Central memory CD4-positive, alpha-beta T cell (primary cell): ENCODE measurements at places on chromosomes 12 and 14.

DNA sequence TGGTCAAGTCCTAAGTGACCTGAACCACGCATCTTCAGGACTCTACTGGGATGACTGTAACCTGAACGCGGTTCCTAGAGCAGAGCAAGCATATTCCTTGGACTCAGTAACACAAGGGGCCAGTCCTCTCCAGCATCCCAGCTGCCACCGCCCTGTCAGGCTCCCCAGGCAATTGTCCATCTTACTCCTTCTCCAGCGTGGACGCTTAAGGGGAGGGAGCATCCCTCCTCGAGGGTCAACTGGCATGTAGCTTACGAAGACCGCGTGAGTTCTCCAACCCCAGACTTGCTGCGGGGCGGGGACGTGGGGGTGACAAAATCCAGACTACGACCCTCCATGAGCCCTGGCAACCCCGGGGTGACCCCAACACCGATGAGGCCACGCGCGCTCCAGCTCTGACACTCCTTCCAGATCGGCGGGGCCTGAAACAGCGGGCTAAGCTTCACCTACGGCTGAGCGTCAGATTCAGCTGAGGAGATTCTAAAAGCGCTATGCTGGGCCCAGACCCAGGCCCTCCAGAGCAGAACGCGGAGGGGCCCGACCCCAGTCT lies 846 bp upstream of the MTHFD1 start:
- no peak for DNase-seq

- DNase-seq, result no peak
These were observed 69.0 kb downstream of the PPM1H start for GRCh38 chr12:62865937-62866336.

- DNase-seq, result no peak
These were observed 97.7 kb downstream of the MYF5 start for GRCh38 chr12:80814453-80814852.

GRCh38 chr12:29242921-29243431 lies 93.9 kb downstream of the FAR2 start:
- DNase-seq, result no peak

DNA sequence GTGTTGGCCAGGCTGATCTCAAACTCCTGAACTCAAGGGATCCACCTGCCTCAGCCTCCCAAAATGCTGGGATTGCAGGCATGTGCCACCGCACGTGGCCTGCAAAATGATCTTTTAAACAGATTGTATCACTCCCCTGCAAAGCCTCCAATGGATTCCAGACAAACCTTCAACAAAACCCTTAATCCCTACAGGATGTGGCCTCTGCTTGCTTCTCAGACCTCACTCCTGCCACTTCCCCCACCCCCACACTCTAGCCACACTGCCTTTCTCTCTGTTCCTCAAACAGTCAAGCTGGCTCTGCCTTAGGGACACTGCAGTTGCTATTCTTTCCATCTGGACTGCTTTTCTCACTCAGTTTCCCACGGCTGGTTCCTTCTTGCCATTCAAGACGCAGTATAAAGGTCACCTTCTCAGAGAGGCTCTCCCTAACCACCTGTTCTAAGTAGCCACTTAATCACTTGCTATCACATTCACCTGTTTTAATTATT lies 47.3 kb upstream of the TMED10 start:
- DNase-seq, result no peak

- DNase-seq, result no peak
These were observed 59.1 kb downstream of the TMEM132D start for GRCh38 chr12:129844662-129845220.

DNA sequence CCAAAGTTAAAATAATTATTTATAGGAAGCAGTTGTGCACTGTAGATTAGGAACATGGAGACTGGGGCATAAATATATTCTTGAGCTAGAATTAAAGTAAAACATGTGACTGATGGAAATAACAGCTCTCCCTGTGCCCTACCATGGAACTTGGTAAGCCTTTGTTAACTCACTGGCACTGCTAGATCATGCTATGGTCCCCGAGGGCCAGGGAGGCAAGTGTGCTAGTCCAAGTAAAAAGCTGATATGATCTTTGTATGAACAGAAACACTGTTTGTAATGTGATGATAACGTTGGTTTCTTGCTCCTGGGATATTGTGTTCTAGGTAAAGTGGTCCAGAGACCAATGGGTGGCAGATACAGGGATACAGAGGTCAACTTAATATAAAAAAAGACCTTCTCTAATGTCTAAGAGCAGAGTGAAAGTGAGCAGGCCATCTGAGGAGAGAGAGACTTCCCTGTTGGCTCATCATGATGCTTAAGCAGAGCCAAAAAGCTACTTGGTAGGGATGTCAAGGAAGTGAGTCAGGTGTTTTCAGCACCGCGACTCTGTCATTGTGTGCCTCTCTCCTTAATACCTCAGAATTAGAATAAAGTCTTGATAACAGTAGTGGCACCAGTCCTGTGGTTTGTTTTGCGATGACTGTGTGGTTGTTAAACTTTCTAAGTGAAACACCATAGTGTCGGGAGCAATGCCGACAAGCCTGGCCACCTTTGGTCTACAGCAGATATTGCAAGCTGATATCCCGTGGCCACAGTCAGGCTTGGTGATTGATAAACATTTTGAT lies 27.6 kb downstream of the BICD1 start:
- DNase-seq, result peak; percentile 10

DNA sequence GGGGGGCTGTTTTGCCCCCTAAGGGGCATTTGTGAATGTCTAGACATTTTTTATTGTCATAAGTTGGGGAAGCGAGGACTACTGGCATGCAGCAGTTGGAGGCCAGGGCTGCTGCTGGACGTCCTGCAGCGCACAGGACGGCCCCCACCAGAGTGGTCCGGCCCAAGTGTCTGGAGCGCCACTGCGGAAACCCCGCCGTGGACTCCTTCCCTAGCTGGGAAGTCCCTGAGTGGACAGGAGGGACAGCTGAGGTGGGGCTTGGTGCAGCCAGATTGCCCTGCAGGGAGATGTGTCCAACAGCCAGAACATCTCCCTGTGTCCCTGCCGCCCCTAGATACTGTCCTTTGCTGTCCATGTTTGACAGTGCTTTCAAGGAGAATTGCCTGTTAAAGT lies 5.5 kb downstream of the CKB start:
- DNase-seq, result no peak

GRCh38 chr14:100557658-100558057 lies 29.6 kb downstream of the BEGAIN start:
- DNase-seq, result no peak

DNA sequence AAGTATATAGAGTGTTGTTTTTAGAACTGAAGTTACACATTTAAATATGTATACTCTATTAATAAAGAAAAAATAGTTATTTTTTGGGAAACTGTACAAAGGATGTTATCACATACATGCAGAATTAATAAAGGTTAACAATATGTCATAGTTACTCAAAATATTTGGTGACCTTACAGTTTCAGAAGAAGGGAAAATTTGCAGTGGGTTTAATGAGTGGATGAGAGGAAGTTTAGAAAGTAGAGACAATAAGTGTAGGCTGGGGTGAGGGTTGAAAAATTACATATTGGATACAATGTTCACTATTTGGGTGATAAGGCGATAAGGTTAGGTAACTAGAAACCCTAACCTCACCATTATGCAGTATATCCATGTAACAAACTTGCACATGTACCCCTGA lies 13.5 kb downstream of the WNK1 start:
- DNase-seq, result no peak

- no peak for DNase-seq
These were observed 8.2 kb upstream of the ACVR1B start for GRCh38 chr12:51943346-51943745.

DNA sequence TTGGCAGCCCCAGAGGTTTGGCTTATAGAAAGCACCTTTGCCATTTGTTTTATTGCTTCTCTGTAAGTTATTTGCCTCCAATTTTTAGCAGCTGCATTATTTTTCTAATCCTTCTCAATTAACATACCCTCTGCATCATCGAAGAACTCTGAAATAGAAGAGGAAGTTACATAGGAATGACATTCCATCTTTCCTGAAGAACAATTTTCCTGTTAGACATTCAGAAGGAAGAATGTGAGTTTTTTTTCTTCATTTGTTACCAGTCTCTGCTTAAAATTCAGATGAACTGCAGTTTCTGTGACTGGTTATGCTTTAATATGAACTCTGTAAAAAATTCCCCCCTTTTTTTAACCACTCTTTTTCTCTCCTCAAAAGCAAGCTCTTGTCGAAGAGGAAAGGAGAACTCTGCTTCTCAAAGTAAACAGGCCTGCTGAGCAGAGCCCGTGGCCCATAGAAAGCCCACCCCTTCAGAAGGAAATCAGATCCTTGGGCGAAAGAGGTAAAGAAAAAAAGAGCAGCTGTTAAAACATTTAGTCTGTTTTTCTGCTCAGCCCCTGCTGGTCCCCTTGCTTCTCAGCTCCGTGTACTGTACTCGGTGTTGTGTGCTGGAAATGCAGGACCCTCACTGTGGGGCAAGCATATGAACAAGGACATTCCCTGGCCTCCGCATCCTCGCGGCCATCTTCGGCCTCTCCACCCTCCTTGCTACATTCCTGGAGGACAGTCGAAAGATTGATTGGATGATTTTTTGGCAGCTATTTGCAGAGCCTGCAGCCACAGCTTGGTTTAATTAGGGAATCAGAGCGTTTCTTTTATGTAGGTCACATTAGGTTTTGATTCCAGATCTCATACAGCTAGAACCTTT lies 164.4 kb upstream of the LRIG3 start:
- DNase-seq, result no peak
